ENCODE measurements at places on chromosomes 7 and 10.

DNA sequence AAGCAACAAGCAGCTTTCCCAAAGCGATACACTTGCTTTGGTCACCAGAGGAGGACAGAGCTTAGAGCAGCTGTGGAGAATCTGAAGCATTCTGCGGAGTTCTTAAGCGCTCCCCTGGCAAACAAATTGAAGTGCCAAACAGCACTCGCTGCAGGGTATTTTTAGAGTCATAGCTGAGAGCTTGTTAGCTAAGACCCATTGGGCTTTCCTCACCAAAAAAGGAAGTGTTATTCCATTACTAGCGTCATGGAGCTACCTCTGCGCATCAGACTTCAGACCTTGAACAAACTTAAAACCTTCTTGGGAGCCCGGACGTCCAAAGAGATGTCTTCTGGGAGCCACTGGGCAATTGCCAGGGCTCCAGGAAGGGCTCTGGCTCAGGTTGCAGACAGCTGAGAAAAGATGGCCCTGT is 23.2 kb upstream of the BMPR1A start:
- DNase-seq = no peak

DNA sequence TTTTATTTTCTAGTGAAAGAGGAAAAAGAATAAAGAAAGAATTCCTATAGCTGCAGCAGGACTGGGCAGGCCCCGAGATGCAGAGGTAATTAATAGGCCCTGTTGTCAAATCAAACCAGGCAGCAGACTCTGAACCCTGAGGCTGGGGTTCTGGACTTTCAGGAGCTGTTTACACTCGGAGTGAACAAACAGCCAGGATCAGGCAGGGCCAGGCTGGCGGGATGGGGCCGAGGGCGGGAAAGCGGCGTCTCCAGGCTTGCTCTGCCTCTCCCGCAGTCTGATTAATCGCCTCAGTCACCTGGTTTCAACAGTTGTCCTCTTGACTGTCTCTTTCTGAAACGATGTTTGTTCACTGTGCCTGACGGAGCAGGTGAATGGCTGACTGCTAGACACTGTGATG is 675.4 kb upstream of the FOXK1 start:
- no peak for DNase-seq

- DNase-seq = no peak
Observed at GRCh38 chr7:66815951-66816350, 75.4 kb downstream of the RABGEF1 start.

- DNase-seq = no peak
Observed at GRCh38 chr10:3407208-3407607, 234.6 kb upstream of the PITRM1 start.

GRCh38 chr10:89306434-89307268 is 4.8 kb downstream of the IFIT2 start:
- no peak for DNase-seq

DNA sequence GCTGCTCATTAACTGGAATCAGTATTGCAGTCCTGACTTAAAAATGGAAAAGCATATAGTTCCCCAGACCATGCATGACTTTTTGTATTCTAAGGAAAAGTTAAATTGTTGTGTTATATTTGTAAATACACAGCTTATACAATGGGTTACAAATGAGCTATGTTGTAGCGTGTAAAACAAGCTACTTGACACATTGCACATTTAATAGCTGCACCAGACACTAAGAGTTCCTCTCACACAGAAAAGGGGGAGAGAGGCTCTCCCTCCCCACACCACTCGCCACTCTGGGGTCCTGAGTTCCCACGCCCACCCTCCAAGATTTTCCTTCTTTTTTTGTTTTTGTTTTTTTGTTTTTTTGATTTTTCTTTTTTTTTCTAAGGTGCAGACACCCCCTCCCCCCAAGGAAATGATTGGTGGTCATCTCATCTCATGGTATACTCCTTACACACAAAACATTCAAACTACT is 6.3 kb downstream of the KLF6 start:
- DNase-seq = no peak

GRCh38 chr10:23094786-23095403 is 484 bp upstream of the MSRB2 start:
- no peak for DNase-seq

GRCh38 chr7:32586291-32587221 is 91.3 kb downstream of the AVL9 start:
- no peak for DNase-seq

DNA sequence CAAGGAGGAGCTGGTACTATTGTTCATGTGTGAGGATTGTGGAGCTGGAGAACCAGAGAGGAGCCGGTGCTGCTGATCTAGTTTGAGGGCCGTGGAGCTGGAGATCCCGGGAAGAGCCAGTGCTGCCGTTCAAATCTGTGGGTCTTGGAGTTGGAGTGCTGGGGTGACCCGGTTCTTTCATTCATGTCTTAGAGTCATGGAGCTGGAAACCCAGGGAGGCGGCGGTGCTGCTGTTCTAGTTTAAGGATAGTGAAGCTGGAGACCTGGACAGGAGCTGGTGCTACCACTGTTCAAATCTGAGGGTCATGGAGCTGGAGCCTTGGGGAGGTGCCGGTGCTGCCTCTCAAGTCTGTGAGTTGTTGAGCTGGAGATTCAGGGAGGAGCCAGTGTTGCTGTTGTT is 88.5 kb upstream of the ZNF479 start:
- no peak for DNase-seq

- no peak for DNase-seq
Observed at GRCh38 chr10:123390874-123391273, 236.7 kb downstream of the BUB3 start.

DNA sequence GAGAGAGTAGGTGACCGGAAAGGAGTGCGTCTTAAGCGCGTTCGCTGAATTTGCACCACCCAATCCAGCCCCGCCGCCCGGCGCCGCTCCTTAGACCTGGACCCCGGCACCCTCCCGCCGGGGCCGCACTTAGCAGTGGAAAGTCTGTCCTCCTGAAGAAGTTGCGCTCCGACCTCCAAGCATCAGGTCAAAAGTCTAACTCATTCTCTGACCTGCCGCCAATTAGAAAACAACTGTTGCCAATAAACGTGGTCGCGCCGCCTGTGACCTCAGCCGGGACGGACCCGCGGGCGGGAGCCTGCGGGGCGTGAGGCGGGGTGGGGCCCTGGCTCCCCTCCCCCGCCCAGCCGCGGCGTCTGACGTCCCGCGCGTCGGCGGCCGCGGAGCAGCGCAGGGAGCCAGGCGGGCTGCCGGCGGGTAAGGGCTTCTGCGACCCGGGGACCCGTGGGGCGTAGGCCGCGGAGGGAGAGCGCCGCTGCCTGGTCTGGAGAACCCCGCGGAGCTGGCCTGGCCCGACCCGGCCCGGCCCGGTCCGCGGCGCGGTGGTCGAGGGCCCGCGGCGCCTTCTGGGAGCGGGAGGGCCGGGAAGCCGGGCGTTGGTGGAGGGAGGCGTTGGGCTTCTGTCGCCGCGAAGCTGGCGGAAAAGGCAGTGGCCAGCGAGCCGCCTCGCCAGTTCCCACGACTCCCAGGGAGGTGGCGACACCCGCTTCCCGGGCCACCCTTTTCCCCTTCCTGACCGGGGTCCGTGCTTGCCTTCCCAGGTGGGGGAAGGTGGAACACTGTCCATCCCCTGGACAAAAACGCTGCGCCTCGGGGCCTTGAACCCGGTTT is at the start of gene BCAP29:
TSS of gene BCAP29 (plus strand) at position 362 of the 831 bp plus-strand sequence. CDS start 527 bp downstream, outside the sequence.
- DNase-seq = no peak

DNA sequence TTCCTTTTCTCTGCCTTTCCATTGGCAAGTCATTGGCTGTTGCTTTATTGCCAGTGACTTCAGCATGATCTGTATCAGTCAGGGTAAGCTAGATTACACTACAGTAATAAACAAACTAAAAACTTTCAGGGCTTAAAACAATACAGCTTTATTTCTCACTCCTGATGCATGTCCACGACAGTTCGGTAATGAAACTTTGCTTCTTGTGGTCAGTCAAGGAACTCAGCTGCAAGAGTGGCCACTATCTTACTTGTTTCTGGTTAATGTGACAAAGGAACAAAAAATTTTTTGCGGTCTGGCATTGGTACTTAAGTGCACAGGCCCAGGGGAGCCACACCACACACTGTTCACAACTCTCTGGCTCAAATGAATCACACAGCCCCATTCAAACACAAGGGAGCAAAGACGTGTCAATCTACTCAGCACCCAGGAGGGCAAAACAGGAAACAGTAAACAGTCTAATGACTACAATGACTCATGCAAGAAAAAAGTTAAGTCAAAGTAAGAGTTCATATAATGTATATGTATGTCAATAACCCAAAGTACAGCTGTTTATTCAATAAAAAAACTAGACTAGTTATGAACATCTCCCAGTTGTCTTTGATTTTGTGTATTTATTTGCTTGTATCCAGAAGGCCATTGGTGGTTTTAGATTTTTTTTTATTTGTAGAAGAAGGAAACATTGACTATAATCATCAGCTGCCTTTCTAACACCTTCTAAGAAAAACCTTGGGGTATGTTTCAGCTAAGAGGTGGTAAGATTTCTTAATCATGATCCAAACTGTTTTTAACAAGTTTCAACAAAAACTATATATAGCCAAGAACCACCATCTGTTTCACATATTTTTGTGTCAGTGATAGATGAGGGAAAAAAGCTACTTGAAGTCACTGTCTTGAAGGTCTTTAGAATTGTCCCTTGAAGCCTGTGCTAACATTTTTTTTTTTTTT is 134.4 kb upstream of the FAM3C start:
- no peak for DNase-seq

DNA sequence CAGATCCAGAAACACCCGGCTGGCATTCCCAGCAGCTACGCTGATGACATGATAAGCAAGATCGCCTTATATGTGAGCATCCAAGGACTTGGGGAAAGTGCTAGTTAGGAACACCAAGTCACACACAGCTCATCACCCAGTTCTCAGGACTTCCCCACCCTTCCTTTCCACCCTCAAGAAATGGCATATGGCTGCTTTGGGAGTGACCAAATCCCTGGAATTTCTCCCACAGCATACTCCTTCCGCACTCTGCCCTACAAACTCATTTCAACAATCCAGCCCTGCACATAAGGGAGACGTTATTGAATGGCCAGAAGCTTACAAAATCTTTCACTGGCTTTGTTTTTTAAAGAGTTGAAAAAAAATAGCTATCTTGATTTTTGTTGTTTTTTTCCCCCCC is 4.2 kb downstream of the ITIH5 start:
- DNase-seq = no peak

DNA sequence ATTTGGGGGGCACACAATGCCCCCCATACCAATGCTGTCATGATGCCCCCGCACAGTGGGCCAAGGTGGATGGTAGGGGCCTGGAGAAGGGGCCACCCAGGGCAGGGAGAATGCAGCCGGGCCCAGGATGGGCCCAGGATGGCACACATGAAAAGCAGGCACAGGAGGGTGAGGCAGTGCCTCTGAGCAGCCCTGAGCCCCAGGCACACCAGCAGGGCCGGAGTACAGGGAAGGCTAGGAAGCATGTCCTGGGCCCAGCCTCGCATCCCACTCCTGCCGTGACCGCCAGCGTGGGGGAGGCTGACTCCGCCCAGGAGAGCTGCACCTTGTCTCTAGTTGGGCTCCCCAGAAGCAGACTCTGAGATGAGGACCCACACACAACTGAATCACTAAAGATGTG is 59.3 kb upstream of the TMEM72 start:
- DNase-seq = no peak

DNA sequence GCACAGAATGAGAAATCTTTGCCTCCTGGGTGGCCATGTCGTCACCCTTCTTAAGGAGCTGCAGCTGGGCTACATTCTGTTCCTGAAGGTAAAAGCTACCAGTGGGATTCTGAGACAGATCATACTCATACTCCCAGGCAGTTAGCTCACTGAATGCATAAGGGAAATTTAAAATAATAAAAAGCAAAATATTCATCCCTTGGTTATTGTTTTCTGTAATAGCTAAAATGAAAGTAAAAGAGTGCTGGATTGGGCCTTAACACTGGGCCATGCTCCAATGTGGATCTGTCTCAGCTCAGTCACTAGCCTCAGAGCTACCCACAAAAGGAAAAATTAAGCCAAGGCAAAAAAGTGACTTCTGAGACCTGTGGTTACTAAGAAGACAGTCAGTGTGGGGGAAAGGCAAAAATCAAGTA is 8.9 kb upstream of the DYNC2I1 start:
- no peak for DNase-seq

DNA sequence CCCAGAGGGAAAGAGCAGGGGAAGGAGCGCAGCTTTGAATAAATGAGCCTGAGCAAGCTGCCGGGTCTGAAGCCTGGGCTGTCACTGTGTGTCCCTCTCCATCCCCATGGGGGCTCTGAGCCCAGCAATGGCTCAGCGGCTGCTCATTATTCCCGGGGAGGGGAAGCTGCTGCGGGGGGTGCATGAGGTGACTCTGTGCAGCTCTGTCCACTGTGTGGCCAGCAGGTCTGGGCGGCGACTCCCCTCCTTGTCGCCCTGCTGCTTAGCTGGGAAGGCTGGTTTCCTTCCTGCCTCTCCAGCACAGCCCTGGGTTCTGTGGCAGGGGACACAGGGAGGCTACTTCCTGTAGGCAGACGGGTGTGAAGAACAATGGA is 234.2 kb downstream of the PRPF18 start:
- no peak for DNase-seq

DNA sequence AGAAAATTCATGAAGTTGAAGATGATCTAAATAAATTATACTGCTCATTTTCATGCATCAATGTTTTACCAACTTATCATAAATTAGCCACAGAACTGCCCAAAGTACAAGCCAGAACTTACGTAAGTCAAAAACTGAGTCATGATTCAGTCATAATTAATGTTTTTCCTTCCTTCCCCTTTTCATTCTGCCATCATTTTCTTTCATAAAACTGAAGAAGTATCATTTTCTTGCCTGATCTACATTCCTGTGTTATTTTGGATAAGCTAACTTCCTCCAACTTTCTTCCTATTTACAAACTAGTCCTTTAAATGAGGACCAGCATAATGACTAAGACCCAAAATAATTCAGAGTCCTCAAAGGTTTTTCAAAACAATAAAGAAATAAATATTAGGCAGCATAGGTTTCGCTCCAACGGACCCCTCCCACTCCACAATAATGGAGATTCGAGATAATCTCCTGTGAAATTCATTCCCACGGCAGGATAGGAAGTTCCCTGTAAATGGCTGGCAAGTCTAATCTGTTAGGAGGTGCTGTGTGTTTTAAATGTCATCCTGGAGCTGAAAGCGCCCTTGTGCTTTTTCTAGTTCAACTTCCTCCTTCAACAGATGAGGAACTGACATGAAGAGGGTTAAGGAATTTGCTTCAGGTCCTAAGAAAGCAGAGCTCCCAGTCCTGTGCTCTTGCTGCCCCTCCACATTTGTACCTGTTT is 218.9 kb downstream of the DOCK4 start:
- DNase-seq = no peak

GRCh38 chr7:33399528-33400213 is 270.3 kb downstream of the BBS9 start:
- no peak for DNase-seq

Data from caudate nucleus (tissue), 63 donors.